ENCODE measurements at places on chromosomes 2 and 18.

GRCh38 chr18:52723550-52723970, 383.6 kb downstream of the DCC start:
- no peak for DNase-seq

DNA sequence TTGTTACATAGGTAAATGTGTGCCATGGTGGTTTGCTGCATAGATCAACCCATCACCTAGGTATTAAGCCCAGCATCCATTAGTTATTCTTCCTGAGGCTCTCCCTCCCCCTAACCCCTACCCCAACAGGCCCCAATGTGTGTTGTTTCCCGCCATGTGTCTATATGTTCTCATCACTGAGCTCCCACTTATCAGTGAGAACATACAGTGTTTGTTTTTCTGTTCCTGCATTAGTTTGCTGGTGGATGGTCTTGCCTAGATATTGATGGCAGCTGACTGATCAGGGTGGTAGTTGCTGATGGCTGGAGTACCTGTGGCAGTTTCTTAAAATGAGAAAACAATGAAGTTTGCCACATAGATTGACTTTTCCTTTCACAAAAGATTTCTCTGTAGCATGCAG, 34.6 kb upstream of the MSTN start:
- DNase-seq, result no peak

DNA sequence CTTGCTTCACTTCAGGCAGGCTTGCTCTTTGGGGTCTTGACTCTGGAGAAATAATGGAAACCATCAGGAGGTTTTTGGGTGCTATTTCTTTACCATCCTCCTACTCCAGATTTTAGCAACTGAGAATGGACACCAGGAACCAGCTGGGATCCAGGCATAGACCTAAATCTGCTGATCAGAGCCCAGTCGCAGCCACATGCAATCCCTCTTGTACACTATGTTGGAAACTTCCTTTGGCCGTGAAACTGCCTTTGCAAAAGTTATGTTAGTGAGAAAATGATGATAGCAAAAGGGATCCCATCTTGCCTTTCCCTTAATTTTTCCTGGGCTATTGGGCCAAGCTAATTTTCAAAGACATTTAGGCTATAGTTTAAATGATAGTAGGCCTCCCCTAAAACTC, 158.8 kb upstream of the ARL4C start:
- DNase-seq, result no peak

GRCh38 chr2:239583879-239584859, 183.3 kb upstream of the HDAC4 start:
- no peak for DNase-seq

DNA sequence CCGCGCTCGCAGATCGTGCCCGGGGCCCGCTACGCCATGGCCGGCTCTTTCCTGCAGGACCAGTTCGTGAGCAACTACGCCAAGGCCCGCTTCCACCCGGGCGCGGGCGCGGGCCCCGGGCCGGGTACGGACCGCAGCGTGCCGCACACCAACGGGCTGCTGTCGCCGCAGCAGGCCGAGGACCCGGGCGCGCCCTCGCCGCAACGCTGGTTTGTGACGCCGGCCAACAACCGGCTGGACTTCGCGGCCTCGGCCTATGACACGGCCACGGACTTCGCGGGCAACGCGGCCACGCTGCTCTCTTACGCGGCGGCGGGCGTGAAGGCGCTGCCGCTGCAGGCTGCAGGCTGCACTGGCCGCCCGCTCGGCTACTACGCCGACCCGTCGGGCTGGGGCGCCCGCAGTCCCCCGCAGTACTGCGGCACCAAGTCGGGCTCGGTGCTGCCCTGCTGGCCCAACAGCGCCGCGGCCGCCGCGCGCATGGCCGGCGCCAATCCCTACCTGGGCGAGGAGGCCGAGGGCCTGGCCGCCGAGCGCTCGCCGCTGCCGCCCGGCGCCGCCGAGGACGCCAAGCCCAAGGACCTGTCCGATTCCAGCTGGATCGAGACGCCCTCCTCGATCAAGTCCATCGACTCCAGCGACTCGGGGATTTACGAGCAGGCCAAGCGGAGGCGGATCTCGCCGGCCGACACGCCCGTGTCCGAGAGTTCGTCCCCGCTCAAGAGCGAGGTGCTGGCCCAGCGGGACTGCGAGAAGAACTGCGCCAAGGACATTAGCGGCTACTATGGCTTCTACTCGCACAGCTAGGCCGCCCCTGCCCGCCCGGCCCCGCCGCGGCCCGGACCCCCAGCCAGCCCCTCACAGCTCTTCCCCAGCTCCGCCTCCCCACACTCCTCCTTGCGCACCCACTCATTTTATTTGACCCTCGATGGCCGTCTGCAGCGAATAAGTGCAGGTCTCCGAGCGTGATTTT, 7.6 kb downstream of the TBR1 start:
- no peak for DNase-seq

DNA sequence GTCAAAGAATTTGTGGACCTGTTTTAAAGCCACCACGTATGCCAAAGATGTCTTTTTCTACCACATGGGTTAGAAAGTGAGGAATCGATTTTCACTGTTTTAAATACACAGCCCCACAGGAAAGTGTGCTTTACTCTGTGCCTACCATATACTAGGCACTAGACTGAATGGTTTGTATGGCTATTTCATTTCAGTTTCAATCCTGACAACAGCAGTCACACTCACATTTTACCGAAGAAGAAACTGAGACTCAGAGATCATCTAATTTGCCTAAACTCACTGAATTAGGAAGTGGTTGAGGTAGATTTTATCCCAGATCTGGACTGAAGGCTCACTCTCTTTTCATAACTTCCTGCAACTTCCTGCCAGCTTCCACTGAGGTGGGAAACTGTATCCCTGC, 176.4 kb downstream of the ALK start:
- DNase-seq, result no peak

DNA sequence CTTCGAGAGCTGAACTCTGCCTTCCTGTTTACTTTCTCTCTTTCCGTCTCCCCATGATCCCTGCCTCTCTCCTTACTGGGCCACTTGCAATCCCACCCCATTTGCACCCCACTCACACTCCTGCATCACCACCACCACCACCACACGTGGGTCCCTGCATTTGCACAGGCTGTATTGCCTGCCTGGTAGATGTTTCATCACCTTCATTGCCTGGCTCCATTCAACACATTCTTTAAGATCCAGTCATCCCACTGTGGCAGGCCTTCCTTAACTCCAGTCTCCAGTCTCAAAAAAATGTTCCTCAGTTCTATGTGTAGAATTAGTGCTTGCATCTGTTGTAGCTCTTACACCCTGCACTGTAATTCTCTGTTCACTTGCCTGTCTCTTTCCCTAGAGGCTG, 13.9 kb downstream of the NOSTRIN start:
- DNase-seq, result no peak

- no peak for DNase-seq
Observed at GRCh38 chr2:144086965-144087364, 433.0 kb downstream of the ZEB2 start.

DNA sequence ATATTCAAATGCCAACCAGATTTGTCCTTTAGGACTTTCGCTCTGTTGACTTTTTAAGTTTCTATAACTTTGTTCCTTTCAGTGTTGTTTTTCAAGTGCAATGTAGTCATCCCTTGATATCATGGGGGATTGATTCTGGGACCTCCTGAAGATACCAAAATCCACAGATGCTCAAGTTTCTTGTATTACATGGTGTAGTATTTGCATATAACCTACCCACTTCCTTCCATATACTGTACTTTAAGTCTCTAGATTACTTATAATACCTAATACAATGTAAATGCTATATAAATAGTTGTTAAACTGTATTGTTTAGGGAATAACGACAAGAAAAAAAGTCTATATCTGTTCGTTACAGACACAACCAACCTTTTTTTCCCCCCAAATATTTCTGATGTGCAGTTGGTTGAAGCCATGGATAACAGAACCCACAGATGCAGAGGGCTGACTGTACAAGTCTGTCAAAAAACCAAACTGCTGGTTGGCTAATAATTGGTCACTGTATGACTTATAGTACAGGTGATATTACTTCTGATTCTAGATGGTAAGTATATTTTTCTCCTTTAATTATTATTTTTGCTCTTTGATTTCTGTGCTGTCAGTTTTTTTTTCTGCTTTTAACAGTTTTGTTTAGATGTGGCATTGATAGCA, 201.7 kb upstream of the STON1 start:
- DNase-seq, result no peak

GRCh38 chr2:195312662-195313061, 344.4 kb upstream of the SLC39A10 start:
- DNase-seq, result no peak

- no peak for DNase-seq
Observed at GRCh38 chr2:6941299-6942046, 24.3 kb downstream of the RNF144A start.

GRCh38 chr2:24863641-24864040, 56.4 kb downstream of the ADCY3 start:
- DNase-seq, result no peak

DNA sequence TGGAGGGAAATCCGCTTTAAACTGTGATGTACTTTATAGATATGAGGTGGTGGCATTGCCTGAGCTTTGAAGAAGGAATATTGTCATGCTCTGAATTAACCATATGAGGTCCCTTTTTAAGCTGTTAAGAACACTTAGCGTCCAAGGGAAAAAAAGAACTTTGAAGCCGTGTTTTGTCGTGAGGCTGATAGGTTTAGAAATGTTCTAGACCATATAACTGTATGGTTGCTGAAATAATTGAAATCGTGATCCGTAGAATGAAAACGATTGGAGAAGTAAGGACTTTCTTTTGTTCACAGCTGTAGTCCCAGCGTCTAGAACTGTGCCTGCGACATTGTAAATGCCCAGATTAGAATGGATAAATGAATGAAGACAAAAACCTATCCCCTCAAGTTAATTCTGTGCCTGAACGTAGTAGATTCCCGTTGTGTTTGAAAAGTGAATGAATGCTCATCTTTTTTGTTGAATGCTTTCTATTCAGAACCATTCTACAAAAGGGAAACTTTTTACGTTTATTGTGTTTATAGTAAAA, 1.5 kb downstream of the SMCHD1 start:
- DNase-seq, result peak; percentile 14

- DNase-seq, result no peak
Observed at GRCh38 chr2:28544405-28544921, 48.6 kb downstream of the PLB1 start.

DNA sequence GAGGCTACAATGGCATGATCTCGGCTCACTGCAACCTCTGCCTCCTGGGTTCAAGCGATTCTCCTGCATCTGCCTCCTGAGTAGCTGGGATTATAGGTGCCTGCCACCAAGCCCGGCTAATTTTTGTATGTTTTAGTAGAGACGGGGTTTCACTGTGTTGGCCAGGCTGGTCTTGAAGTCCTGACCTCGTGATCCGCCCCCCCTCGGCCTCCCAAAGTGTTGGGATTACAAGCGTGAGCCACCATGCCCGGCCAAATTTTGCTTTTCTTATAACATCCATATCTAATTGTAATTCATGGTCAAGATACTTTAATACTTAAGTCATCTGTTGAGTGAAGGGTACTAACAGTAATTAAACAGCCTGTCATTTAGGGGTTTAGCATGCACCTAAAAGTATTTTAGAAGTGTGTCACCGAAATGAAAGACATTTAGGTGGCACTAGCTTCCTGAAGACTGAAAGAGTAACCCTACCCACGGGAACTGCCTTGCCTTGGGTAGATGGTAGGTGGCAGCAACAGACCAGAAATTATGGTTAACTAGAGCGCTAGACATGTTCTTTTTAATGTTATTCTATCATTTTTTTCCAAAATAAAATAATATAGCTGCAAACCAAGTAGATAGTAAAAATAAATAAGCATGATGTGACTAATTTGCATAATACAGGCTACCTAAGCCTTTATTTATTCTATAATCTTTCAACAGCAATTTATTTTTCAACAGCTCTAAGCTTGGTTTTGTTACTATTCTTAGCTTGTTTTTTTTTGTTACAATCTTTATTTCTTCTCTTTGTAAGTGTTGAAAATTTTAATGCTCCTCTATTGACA, 8.6 kb upstream of the ACYP2 start:
- no peak for DNase-seq

- no peak for DNase-seq
Observed at GRCh38 chr2:115389898-115390565, 947.6 kb downstream of the DPP10 start.

DNA sequence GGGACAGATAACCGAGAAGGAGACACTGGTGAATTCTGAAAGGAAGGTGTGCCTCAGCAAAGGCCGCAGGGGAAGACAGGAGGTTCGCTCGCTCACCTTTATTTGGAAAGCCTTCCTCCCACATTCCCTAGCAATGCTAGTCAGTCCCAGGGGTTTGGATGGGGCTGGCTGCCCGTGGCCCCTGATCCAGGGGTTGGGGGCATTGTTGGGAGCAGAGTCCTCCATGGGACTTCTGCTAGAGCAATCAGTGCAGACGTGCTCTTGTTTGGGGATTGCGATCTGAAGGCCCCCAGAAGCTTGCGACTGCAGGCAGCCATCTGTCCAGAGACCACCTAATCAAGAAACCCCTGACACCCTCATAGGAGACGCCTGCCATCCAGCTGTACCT, 6.0 kb upstream of the CYP27C1 start:
- no peak for DNase-seq

DNA sequence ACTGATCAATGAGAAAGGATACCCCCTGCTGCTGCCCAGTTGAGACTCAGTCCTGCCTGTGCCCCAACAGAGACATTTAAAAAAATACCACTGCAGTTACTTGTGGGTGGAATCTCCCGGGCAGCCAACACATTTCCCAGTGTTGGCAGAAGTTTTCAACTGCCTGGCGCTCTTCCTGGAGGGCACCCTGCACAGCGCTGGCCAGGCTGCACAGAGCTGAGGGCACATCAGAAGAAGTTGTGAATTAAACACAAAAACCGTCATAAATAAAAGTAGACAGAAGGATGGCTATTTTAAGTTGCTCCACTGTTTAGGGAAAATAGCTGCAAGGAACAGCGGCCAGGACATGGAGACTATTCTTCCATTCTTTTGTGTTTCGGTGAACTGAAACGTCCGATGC, 110.2 kb upstream of the THOC1 start:
- no peak for DNase-seq

GRCh38 chr2:185970148-185970852, 231.7 kb downstream of the FSIP2 start:
- DNase-seq, result no peak

DNA sequence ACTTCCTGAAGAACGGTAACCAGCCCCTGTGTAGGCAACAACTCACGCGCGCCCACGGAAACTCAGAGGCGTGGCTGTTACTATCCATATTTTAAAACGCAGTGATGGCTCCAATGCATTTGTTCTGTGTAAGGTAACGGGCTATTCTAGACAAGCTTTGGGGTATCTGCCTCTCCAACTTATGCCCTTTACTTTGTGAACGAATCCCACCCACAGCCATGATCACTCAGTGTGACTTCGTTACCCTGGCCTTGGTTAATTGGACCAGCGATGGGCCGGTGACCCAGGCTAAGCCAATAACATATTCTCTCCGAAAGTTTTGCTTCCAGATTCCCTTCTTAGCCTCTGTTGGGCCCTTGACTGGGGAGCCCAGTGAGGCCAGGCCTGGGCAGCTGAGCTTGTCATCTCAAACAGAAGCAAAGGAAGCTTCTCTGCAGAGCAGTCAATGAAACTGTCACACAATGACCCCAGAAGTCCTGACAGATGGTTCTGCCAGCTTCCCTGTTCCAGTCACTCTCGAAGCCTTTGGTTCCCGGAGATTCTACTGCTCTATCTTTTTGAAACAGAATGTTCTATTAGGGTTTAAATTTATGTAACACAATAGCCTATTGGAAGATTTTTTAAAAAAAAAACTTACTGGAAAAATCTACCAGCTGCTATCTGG, 30.7 kb upstream of the ROCK2 start:
- DNase-seq, result no peak

GRCh38 chr2:99822474-99823207, 319.7 kb downstream of the AFF3 start:
- DNase-seq, result no peak
